ENCODE measurements at places on chromosomes 2 and 18. TPM values are rescaled to one million over a fixed set of nuclear protein-coding genes. Genes with fewer than 3 reads are reported as not detected.

The HES6 gene
- total RNA-seq = 79.5 TPM

DNA sequence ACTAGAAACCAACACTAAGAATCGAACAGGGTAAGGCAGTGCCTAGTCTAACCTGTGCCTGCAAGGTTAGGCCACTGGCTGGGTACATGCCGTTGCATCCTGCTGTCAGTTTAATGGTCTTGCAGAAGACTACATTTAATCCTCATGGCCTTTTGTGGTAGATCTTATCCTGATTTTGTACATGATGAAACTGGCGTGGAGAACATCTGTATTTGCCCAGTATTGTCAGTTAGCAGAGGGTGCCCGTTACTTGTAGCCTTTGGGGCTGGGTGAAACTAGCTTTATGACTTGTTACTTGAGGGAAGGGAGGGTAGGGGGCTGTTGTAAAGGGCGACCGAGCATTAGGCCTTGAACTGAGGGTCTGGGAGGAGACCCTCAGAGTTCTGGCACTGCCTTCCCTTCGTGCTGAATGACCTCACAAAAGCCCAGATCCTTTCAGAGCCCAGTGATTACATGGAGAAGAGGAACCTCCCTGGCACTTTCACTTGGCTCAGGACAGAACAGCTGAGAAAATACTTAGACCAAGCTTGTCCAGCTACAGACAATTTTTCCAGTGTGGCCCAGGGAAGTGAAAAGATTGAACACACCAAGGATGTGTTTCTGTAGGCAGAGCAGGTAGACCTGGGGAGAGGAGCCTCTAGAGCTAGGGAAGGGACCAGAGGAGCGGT, 19.5 kb downstream of the SLC20A1 start:
- DNase-seq = no peak

The SCG2 gene
- 4.1 TPM for total RNA-seq

DNA sequence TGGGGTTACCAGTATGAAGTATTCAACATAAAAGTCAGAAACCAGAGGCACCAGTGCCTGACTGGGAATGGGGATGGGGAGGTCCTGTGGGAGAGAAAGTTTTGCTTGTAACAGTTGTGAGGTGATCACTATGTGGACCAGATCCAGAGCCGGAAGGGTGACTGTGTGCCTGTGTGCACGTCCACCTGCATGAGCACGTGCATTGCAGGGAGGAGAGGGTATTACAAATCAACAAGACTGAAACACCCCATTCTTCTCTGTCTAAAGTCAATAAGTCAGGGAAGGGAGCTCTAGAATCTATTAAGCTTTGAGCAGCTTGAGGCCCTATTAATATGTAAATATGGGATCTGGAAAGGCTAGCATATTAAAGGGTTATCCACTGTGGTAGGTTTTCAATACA, 241.0 kb upstream of the ACVR2A start:
- DNase-seq = no peak

DNA sequence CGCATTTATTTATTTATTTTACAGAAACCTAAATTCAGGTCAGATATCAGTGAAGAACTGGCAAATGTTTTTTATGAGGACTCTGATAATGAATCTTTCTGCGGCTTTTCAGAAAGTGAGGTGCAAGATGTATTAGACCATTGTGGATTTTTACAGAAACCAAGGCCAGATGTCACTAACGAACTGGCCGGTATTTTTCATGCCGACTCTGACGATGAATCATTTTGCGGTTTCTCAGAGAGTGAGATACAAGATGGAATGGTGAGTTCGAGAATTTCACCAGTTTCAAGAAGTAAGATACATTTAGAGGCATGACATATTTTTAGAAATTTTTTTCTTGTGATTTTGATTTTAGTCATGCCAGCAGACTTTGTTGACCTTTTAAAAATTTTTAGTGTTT, 4.6 kb downstream of the CDCA7 start:
- DNase-seq = no peak

DNA sequence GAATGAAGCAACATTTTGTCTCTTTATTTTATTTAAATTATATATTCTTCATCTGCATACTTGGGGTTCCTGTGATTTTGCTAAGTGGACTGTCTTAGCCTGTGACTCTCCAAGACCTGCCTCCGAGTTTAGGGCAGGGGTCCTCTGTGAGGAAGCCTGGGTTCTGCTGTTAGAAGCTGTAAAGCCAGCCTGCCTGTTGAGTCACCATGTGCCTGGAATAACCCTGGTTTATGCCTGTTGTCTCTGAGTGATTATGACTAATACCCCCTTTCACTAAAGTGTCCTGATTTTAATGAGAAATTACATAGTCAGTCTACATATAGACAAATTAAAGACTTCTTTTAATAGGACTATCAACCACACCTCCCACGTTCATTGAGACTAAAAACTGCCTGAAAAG, 369.1 kb downstream of the ZNF521 start:
- no peak for DNase-seq

The C2orf78 gene
- total RNA-seq = not detected

DNA sequence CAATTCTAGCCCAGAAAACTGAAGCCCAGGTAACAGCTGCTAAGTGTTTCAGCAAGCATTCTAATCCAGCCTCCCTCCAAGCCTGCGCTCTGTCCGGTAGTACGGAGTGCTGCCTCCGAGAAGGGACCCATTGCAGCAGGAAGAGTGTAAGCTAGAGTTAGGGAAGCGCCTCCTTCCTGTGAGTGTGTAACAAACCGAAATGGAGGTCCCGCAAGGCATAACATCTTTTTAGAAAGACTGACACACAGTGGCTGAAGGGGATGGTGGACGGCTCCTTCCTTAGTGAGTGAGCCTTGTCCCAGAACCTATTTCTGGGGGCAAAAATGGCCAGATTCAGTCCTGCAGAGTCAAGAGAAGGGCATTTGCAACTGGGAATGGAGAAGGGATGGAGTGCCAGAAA, 12.2 kb downstream of the PKDCC start:
- no peak for DNase-seq

The HOXD13 gene
- 0.32 TPM for total RNA-seq

All from colonic mucosa (tissue), 4 donors.